ENCODE measurements at places on chromosomes 2 and 18.

- DNase-seq = no peak
These were observed 436 bp upstream of the ITPRIPL1 start for GRCh38 chr2:96324721-96325040.

- no peak for DNase-seq
These were observed 615.8 kb downstream of the XIRP2 start for GRCh38 chr2:167504061-167504460.

DNA sequence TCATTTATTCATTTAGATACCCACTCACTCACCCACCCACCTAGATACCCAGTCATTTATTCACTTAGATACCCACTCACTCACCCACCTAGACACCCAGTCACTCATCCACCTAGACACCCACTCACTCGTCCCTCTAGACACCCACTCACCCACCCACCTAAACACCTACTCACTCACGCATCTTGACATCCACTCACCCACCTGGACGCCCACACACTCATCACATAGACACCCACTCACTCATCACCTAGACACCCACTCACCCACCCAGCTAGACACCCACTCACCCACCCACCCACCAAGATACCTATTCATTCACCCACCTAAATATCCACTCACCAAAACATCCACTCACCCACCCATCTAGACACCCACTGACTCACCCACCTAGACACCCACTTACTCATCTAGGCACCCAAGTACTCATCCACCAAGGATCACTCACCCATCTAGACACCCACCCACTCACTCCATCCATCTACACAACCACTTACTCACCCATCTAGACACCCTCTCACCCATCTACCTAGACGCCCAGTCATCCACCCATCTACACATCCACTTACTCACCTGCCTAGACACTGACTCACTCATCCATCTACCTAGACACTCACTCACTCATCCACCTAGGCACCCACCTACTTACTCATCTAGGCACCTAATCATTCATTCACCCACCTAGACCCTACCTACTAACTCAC lies 723.7 kb upstream of the RAB6C start:
- no peak for DNase-seq

DNA sequence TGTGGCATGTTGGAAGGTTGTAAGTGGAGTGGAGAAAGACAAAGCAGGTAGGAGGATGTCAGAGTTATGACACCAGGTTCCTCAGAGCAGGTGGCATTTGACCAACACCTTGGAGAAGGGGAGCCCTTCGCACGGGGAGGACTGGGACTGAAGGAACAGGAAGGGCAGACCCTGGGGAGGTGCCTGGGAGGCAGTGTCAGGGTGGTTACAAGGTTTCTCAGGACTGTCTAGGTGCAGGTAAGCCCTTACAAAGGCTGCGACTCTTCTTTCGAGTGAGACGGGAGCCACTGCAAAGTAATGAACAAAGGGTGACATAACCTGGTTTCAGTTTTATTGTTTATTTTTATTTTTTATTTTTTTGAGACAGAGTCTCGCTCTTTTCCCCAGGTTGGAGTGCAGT lies 84.6 kb downstream of the EIF2AK3 start:
- DNase-seq = no peak

GRCh38 chr2:113181258-113182051 lies 7.7 kb downstream of the PSD4 start:
- no peak for DNase-seq

GRCh38 chr2:149456285-149456684 lies 125.9 kb downstream of the LYPD6 start:
- no peak for DNase-seq

GRCh38 chr2:10009271-10009810 lies 34.0 kb upstream of the KLF11 start:
- DNase-seq = no peak

DNA sequence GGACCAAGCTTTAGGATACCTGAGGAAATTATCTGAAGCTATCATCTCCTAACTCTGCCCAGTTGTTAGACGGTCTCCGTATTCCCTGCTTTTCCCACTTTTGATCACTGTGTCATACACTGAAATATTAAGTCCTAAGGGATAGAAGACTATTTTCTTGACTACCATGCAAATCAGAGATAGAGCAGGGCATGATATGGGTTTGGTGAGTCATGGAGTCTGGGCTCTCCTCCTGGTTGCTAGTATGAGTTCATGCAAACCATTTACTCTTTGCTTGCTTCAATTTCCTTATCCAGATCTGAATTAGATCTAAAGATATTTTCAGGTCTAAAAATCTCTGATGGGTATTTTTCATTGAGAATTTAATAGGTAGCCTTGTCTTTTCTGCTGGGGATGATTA lies 55.0 kb downstream of the EHBP1 start:
- DNase-seq = no peak

GRCh38 chr2:105055613-105056012 lies 17.7 kb downstream of the MRPS9 start:
- no peak for DNase-seq

DNA sequence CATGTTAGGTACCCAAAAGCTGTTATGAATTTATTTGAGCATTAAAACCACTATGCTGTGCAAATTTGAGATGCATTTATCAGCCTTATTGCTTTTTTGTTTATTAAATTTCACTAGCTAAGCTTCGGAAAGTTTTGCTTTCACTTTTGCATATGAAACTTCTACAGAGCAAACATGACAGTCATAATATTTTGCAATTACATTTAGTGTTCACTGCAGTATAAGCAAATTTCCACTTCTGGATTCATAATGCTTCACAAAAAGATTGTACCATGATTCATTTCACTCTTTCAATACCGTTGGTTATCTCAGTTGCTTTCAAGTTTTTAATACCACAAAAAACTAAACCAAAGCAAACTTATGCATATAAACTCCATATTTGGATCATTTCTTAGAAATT lies 228.7 kb upstream of the SLC8A1 start:
- DNase-seq = no peak

- peak; percentile 71 for DNase-seq
These were observed 37.8 kb downstream of the GORASP2 start for GRCh38 chr2:170966648-170967396.

- no peak for DNase-seq
These were observed 13.3 kb downstream of the DAPL1 start for GRCh38 chr2:158808426-158808825.

GRCh38 chr2:55926246-55926645 lies 2.7 kb upstream of the EFEMP1 start:
- peak; percentile 59 for DNase-seq

DNA sequence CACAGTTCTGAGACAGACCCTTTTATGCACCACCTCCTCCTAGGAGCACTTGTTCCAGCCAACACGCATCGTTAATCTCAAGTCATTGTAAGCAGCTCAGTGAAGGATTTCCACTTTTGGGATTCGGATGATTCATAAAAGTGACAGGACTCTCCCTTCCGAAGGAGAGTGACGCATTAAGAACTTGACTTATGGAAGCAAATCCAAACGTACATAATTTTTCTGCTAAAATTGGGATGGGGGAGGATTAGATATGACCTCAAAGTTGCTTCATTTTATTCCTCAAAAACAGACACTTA lies 165.7 kb downstream of the TWIST2 start:
- DNase-seq = no peak

DNA sequence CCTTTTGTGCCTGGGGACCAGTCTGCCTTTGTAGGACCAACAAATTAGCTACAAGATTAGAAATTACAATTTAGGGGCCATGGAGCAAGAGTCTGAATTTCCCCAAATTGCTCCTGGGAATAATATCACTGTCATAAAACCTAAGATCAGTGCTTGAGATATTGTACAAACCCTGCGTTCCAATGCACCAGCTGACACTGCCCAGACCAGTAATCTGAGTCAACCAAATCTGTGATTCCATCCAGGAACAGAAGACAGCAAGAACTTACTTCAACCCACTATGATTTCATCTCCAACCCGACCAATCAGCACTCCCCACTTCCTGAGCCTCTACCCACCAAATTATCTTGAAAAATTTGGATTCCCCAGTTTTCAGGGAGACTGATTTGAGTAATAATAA lies 1305.0 kb upstream of the NRXN1 start:
- no peak for DNase-seq

- no peak for DNase-seq
These were observed 22.8 kb downstream of the KCNS3 start for GRCh38 chr2:17901246-17901645.

- DNase-seq = peak; percentile 37
These were observed 73.1 kb downstream of the HDAC4 start for GRCh38 chr2:239327536-239328350.

DNA sequence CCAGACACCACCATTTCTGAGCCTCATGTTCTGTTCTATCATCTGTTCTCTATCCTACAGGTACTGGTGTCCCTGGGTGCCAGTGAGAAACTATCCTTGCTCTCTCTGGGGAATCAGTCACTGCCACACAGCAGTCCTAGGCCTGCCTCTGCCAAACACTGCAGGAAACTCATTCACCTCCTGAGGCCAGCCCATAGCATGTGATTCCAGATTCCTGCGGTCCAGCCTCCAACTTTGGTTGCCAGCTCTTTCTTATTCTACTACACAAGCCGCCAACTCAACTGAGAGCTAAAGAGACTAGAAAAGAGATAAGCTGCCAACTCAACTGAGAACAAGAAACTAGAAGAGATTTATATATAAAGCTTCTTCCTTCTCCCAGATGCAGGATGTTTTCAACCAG lies 8.8 kb upstream of the TTLL4 start:
- no peak for DNase-seq

- DNase-seq = no peak
These were observed 52.1 kb upstream of the LAPTM4A start for GRCh38 chr2:20103530-20103929.

- no peak for DNase-seq
These were observed 32.1 kb downstream of the TNFRSF11A start for GRCh38 chr18:62357079-62357719.

- no peak for DNase-seq
These were observed 21.3 kb upstream of the PIK3C3 start for GRCh38 chr18:41933778-41934177.

DNA sequence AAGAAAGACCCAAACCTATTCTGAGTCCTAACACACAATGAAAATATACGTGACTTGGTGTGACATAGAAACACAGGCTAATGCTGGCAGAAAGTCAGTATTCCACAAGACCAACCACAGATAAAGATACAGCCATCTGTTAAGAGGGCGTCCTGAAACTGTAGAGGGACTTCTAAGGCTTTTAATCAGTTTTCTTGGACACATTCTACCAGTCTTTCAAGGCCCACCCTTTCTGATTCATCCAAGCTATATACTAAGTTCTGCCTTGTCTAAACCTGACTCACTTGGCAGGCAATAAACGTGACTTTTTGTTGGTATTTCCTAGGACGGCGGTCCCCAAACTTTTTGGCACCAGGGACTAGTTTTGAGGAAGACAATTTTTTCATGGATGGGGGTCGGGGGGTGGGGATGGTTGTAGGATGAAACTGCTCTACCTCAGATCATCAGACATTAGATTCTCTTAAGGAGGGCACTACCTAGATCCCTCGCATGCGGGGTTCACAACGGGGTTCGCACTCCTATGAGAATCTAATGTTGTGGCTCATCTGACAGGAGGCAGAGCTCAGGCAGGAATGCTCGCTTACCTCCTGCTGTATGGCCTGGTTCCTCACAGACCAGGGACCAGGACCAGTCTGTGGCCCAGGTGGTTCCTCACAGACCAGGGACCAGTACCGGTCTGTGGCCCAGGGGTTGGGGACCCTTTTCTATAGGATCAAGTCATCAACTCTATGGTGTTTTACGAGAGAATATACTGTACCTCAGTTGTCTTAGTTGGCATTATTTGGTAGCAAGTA lies 61.4 kb downstream of the SP3 start:
- no peak for DNase-seq

All from H7 (cell line).